Stimulated activated CD4-positive, alpha-beta T cell treated with anti-CD3 and anti-CD28 coated beads, Interleukin-1b, Interleukin-23, amount 100 ng/mL, for 1 hour (primary cell): ENCODE measurements at places on chromosomes 3 and 15.

DNA sequence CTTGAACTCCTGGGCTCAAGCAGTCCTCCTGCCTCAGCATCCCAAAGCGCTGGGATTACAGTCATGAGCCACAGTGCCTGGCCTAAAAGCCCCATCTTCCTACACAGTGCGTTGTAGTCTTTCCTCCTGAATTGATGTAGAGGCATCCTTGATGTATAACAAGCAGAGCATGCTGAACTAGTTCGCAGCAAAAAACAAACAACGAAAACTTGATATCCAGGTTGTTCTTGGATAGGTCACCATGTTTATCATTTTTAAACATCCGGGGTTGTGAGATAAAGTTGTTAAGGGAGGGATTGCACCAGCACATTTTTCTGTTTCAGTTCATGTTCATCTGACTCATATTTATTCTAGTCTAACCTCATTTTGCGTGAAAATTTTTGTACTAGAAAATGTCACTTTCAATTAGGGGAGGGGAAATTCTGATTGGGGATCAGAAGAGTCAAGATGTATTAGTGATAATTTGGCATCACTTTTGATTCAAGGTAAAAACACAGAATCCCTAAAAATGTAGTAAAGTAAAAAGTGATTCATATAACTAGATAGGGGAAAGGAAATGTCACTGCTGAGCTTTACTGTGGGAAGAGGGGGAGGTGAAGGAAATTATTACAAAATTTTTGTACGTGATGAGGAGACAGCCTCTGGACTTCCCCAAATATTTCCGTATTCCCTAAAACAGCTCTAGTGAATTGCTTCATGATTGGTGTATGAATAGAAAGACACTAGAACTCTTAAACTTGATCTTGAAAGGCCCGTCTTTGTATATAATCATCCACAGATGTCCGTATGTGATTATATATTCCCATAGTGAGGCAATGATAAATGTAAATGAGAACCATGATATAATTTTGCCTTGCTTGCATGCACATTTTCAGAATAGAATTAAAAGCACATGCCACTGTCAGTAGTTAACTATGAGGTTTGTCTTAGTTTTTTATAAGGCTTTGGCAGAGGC is 22.9 kb downstream of the RAB8B start:
- no peak for DNase-seq

- DNase-seq: no peak
Measured at GRCh38 chr3:122247825-122248185, 64.3 kb downstream of the CASR start.

- no peak for DNase-seq
Measured at GRCh38 chr3:89043406-89043932, 64.0 kb upstream of the EPHA3 start.

DNA sequence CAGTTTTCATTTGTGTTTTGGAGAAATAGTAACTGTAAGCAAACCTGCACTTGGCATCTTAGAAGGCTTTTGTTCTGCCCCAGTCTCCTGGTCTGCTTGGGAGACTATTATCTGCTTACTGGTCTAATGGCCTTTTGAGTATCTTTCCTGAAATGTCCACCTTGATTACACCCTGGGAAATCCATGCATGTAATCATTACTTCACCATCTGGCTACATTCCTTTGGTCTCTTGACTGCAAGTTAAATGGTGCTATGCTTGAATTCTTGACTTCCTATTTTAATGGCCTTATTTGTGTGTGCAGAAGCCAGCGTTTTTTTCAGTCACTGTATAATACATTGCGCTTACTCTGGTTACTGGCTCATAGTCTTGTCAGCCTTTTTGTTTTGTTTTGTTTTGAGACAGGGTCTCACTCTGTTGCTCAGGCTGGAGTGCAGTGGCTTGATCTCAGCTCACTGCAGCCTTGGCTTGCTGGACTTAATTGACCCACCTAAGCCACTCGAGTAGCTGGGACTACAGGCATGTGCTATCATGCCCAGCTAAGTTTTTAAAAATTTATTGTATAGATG is 30.0 kb downstream of the CHD2 start:
- no peak for DNase-seq

GRCh38 chr3:72270072-72270681 is 485.2 kb upstream of the PROK2 start:
- DNase-seq: no peak

DNA sequence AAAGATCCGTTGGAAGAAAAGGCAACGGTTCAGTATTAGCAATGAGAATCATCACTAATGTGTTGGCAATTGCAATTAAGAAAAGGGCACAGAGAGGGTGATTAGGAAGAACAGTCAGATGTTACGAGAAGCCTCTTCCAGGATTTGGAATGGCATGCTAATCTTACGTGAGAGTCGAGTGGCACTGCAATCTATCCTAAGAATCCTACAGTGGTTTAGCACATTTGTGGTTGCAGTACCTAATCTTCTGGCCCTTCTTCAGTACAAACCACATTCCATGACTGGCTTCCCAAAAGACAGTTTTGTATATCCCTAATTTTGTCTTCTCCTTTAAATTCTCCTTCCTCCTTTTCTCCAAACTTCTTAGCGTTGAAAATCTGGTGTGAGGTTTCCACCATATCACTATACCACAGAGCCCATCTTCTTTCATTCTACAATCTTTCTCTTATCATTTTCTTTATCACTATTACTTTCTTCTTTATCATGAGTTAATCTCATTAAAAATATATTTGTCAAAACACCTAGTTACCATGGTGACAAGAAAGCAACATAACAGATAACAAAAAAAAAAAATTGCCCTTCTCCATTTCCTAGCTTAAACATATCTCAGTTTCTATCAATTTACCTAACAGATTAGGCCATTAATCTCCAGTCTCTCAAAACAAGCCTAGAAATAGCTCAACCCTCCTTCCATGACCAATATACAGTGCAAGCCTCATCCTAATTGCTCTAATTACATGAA is 60.1 kb downstream of the IGSF11 start:
- DNase-seq: no peak

DNA sequence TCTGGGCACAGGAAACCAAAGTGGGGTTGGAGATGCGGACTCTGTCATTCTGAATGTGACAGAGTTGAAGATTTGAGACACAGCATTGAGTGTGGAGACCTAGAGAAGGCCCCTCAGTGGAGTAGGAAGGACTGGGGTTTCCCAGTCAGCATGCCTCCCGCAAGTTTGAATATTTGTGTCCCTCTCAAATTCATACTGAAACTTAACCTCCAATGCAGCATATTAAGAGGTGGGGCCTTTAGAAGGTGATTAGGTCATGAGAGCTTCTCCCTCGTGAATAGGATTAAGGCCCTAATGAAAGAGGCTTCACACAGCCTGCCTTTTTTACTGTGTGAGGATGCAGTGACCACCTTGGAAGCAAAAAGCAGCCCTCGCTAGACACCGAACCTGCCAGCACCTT is 8.0 kb downstream of the HDDC3 start:
- no peak for DNase-seq

GRCh38 chr15:73540161-73540560 is 93.0 kb downstream of the NPTN start:
- DNase-seq: no peak

DNA sequence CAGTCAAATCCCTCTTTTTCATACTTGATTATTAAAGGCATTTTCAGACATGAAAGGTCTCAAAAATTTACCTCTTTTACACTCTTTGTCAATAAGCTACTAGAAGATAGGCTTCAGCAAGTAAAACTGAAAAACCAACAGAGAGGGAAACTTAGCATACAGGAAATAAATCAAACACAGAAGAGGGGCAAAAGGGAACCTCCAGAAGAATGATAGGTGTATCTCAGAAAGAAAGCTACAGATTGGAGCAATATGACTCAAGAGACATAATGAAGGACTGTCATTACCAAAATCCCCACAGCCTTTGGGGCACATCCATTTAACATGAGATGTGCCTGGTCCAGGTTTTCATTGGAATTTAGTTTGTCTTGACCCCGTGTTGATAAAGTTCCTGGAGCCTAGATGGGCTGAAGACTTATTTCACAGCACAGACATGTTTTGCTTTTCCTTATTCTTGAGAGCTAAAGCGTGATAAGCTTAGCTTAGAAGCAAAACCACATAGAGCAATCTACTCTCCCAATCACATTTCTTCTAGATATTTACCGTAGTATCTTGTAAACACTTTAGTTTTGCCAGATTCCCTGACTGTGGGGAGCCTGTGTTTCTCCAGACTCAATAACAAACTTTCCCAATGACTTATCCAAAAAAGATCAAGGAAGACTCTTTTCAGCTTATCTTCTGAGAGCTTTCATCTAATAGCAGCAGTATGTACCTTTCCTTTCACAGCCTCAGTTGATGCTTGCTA is 11.7 kb downstream of the LRRFIP2 start:
- DNase-seq: no peak

DNA sequence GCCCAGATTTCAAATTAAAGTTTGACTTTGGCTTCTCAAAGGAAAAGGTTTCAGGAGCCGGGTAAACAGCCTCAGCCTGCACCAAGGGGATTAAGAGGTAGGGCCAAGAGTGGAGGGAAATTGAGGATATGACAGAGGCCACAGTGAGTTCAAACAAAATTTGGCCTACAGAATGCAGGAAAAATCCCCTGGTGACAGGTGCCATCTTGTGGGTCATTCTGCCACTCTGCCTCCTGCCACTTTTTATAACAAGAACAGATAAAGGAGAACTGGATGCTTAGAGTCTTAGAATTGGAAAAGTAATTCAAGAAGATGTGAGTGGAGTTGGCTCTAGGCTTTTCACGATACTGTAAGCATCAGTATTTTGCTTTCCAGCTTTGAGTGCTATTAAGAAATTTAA is 253.2 kb downstream of the NR2F2 start:
- no peak for DNase-seq

GRCh38 chr3:84442533-84442932 is 516.3 kb upstream of the CADM2 start:
- DNase-seq: no peak

DNA sequence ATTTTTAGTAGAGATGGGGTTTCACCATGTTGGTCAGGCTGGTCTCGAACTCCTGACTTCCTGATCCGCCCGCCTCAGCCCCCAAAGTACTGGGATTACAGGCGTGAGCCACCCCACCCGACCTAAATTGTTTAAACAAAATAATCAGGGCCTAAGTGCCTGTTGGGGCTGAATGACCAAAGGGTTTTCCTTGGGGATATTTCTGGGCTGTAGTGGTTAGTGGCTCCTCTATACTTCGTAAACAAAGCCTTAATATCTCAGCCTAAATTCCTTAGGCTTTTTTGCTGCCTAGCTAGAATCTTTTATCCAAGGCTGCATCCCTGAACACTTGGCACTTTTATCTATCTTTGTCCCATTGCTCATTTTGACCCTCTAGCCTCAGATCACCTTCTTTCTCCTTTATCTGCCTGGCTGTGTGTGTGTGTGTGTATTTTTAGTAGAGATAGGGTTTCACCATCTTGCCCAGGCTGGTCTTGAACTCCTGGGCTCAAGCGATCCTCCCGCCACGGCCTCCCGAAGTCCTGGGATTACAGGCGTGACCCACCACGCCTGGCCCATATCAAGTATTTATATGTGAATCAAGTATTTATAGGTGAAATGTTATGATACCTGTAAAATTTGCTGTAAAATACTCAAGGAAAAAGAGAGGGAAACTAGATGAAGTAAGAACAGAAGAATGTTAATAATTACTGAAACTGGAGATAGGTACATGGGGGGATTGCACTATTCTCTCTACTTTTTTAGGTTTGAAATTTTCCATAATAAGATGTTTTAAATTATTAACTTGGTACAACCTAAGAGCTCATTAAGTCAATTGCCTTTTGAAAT is 1.8 kb downstream of the NUSAP1 start:
- DNase-seq: no peak

GRCh38 chr3:164533275-164533674 is 545.0 kb downstream of the SI start:
- no peak for DNase-seq

DNA sequence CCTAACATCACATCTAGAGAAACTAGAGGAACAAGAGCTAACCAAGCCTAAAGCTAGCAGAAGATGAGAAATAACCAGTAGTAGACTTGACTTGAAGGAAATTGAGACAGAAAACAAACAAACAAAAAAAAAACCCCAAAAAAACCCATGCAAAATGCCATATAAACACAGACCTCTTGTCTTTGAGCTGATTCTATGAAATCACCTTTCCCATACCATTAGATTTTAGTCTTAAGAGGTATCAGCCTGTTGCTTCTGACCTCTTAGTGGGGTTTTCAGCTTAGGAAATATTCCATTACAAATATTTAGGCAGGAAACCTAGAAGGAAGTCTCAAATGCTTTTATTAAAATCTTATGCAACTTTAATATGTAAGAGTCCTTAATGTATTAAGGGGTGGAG is 23.9 kb upstream of the ST3GAL6 start:
- DNase-seq: no peak
